ENCODE measurements at places on chromosomes 2 and 18.
A peak's percentile ranks its signal among the peaks of the same experiment; 100 is the strongest.

DNA sequence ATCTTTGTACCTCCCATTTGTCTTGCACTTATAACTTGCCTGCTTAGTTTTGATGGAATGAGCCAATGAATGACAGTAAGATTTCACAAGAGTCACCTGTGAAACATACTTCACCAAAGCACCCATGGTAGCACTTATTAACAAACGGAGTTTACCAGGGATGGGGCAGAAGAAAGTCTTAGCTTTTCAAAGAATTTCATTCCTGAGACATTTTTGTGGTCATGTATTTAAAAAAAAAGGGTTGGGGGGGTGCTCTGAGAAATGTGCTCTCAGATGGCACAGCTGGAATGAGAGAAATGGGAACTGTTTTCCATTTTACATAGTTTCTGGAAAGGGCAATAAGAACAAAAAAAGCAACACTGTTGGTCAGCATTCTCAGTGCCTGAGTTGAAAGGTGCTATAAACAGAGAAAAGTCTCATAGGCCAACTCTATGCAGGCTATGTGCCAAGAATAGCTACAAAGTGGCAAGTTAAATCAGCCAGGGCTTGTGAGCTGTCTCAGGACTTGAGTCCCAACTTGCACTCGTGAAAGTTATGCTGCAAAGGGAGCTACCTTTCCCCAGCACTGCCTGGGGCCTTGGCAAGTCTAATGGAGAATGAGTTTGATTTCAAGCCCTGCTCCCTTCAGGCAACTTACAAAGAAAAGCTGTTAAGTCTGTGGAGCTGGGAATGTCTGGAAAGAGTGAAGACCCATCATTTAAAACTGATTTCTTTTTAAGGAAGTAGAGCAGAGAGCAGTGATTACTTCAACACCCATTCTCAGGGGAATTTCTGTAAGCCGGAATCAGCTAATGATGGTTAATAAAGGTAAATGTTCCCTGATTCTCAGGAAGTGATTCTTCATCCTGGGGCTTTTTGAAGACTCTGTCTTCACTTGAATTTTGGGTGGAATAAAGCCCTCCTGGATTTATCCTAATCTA lies 170.6 kb downstream of the SLC8A1 start:
- peak; percentile 92 for DNase-seq

- DNase-seq, result no peak
Observed at GRCh38 chr2:72936660-72937355, 19.5 kb downstream of the EMX1 start.

- no peak for DNase-seq
Observed at GRCh38 chr2:234594715-234595114, 97.8 kb upstream of the ARL4C start.

- DNase-seq, result no peak
Observed at GRCh38 chr2:85889627-85890281, 964 bp upstream of the ST3GAL5 start.

GRCh38 chr2:29110916-29111535 lies 4.2 kb upstream of the CLIP4 start:
- DNase-seq, result no peak

GRCh38 chr2:70767699-70768589 lies at the start of gene ADD2:
ADD2 (minus strand) TSS chr2:70768200; CDS start chr2:70706408, 61,792 bp downstream.
- peak; percentile 80 for DNase-seq

- no peak for DNase-seq
Observed at GRCh38 chr2:170578606-170579005, 136.5 kb upstream of the SP5 start.

GRCh38 chr2:240503375-240503774 lies 54.4 kb downstream of the ANKMY1 start:
- no peak for DNase-seq

- no peak for DNase-seq
Observed at GRCh38 chr2:60836491-60836890, 44.9 kb upstream of the REL start.

GRCh38 chr2:74881176-74881575 lies 47.2 kb downstream of the HK2 start:
- DNase-seq, result no peak

DNA sequence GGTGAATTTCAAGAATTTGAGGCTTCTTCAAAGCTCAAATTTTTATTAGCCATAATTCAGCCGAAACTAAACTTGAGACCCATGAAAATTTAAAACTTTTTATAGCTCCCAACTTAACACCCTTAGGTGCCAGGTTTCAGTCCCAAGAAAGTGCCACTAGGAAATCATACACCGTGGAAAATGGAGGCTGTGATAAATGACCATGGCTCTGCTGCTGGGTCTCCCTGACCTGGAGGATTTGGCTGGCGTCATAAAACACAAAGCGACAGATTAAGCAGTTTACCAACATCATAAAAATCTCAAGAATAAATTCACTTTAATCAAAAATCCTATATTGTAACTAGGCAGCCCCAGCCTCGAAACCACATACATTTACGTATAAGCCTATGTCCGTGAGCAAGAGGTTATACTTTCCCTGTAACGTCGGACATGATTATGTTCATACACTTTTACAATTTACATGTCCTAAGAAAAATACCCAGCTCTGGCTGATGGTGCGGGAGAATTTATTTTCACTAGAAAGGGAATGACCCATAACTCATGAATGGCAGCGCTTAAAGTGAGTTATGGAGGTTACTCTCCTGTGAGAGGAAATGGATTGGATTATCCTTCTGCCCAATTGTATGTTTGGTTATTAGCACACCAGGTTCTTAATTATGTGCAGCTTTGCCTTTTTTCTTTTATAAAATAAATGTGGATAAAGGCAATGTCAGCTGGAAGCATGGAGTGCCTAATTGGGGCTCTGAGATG lies 329.4 kb downstream of the AGPS start:
- no peak for DNase-seq

- no peak for DNase-seq
Observed at GRCh38 chr2:144359684-144360083, 160.2 kb downstream of the ZEB2 start.

DNA sequence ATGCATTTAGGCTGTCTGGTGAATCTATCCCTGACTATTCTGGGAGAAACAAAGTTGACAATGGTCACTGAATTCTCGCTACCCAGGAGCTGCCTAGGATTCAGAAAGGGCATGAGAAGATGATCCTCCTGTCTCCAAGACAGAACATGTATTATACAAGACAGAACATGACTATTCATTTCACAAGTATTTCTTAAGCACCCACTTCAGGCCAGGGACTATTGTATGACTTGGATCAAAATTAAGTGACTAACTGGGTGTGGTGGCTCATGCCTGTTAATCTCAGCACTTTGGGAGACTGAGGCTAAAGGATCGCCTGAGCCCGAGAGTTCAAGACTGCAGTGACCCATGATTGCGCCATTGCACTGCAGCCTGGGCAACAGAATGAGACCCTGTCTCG lies 235.8 kb upstream of the RAB12 start:
- no peak for DNase-seq

DNA sequence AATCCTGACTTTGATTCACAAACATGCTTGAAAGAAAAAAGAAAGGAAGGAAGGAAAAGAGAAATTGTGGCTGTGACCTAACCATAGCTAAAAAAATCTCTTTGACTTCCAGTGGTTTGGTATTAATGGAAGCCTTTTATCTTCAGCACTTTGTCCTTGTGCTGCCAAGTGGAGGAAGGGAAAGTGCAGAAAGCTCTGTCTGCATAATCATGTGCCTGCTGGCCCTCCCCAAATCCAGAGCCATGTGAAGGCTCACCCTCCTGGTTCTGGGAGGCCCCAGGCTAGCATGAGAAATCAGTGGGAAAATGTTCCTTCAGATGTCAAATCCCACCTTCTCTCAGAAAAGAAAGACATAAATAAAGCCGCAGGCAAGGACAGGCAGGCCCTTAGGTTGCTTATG lies 48.3 kb upstream of the BMPR2 start:
- DNase-seq, result no peak

GRCh38 chr2:140013545-140014203 lies 1233.5 kb upstream of the NXPH2 start:
- no peak for DNase-seq

GRCh38 chr2:101781791-101782426 lies 84.4 kb downstream of the MAP4K4 start:
- no peak for DNase-seq

GRCh38 chr2:91748902-91749301 lies 3057.4 kb downstream of the RPIA start:
- DNase-seq, result no peak

GRCh38 chr2:27249891-27250651 lies 12.8 kb downstream of the SLC30A3 start:
- peak; percentile 50 for DNase-seq

DNA sequence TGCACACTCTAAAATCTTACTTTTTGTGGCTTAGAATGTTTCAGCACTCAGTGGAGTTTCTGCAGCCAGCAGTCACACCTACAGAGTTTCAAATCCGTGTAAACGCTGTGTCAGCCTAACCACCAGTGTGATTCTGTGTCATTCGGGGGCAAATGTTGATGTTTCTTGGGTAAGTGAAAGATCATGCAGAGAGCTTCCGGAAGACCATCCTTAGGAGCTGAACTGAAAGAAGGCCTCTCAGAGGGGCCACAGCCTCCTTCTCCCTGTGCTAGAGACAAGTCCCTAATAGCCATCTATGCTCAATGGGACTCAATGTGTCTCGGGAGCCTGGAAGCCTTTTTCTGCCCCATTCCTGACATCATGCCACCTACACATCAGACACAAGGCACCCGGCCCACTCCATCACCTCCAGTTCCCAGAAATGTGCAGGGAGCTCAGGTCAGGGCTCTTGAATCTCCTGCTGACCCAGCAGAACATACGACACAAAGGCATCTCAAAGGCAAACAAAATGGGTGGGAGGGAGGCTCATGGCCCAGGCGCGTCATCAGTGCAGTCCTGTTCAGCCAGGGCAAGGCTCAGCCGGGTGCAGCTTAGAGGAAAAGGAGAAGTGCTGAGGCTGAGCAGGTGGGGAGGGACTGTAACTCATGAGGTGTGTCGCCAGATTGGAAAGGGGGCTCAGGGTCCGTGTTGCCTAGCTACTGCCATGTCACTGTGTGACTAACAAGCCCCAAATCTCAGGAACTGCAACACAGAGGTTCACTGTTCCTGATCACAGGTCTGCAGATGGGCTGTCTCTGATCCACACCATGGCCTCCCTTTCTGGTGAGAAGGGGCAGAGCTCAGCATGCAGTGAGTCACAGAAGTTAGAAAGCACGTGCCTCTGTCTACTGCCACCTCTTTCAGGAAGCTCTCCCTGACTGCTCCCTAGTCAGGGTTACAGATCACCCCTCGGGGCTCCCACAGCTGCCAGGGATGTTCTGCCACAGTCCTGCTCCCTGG lies 82.0 kb downstream of the SMAD7 start:
- no peak for DNase-seq

GRCh38 chr2:50895041-50895440 lies 136.9 kb downstream of the NRXN1 start:
- DNase-seq, result no peak

DNA sequence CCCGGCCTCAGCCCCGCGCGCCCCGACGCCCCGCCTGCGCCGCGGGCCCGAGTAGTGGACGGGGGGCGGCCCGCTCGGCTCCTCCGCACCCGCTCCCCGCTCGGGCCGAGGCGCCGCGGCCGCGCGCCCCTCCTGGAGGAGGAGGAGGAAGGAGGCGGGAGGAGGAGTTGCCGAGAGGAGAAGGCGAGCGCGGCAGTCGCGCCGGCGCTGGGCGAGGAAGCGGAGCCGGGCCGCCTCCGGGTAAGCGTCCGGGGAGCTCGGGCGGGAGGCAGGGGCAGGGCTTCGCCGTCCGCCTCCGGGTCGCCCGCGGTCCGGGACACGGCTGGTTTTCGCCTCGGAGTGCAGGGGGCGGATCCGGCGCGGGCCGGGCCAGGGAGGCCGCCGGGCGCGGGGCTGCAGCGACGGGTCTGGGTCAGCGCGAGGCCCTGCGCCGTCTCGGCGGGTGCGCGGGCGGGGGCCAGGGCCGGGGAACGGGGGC lies at the start of gene SOCS6:
Gene SOCS6, plus strand, starts transcription at position 195 of the 478 bp plus-strand sequence. CDS start 35,624 bp downstream, outside the sequence.
- DNase-seq, result peak; percentile 59

DNA sequence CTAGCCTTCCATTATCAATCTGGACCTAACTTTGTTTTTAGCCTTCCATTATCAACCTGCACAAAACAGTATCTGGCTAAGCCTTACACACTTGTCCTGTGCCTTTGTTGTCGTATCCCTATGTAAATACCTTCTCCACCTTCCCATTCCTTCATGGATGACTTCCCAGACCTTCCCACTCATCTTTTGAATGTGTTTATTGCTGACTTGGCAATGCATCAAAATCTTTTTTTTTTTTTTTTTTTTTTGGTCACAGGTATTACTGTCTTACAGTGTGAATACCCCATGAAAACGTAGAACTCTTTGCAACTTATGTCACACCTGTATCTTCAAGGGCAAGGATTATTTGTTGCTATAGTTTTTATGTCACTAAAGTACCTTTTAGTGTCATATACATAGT lies 25.7 kb downstream of the RPE start:
- DNase-seq, result no peak

DNA sequence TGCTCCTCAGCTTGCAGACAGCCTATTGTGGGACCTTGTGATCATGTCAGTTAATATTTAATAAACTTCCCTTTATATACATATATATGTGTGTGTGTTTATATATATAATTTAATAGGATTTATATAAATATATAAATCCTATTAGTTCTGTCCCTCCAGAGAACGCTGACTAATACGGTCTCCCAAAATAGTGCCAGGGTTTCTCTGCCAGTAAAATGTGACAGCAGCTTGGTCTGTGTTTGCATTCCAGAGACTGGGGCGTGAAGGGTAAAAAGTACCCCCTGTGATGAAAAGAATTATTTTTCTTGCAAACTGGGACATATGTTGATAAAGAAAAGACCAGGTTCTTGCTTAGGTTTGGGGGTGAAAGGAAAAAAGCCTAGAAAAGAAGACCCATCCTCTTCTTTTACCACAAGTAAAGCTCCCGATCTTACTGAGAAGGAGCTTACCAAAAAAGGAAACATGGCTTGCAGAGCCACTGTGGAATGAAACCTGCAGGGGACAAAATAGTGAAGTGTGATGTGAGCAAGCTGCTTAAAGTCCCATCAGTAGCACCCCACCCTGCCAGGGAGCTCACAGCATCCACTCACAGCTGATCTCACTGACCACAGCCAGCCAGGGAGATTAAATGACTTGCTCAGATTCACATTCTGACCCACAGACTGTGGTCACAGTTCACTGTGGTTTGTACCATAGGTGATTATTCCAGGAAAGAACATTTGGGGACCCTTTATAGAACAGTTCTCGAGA lies 110.9 kb upstream of the RMP24 start:
- DNase-seq, result peak; percentile 10

All from ACHN (cell line).